Progenitor cell of endocrine pancreas (in vitro differentiated cells): ENCODE measurements at places on chromosomes 3 and 15.
A peak's percentile ranks its signal among the peaks of the same experiment; 100 is the strongest.

DNA sequence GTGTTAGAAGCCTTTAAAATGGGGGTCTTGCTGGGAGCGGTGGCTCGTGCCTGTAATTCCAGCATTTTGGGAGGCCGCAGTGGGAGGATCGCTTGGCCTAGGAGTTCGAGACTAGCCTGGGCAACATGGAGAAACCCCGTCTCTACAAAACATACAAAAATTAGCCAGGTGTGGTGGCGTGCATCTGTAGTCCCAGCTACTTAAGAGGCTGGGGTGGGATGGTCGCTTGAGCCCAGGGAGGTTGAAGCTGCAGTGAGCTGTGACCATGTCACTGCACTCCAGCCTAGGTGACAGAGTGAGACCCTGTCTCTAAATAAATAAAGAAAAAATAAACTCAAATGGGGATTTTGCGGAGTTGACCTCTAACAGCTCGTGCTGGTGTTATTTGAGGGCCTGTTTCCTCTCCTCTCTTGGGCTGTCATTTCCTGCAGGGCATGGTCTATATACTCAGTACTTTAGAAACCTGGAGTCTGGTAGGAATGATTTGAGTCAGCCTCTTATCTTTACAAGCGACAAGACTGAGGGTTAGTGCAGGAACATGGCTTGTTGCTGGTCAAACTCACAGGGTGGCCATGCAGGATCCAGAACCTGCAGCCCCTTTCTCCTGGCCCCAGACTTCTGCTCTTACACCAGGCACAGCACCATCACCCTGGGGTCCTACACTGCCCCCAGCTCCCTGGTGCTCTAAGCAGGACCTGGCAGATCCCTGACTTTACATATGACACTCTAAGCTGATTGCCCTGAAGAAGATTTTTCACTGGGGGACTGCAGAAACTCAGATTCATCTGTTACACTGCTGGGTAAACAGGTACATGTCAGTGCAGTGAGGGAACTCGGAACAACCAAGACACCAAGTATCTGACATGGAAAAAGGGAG lies 15.1 kb downstream of the EHD4 start:
- no peak for DNase-seq

DNA sequence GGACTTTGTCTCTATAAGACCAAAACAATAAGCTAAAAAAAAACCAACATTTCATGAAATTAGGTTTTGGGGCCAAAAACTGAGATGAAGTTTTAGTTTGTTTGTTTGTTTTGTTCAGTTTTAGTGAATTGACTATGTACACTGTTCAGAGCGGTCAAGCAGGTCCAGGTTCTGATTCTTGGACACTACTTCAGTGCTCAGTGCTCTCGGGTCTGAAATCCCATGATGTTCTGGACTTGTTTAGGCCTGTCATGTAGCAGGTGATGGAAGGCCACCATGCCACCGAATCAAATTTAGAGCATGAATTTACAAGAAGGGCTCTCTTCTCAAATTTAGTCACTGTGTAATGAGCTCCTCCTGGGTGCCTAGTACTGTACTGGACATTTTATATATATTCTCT lies 45.5 kb downstream of the COL8A1 start:
- DNase-seq: no peak

DNA sequence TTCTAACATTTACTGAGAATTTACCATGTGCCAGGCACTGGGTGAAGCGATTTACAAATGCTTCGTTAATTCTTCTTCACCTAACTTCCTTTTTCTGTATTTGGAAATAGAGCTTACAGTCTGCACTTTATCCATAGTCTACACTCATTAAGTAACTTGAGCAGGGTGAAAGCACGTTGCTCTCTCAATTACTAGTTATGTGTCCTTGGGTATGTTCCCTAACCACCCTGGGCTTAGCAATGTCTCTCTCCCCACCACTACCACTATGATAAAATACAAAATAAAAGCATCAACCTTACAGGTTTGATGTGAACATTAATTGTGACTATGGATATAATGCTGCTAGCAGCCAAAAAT lies 172.9 kb upstream of the SLC2A2 start:
- no peak for DNase-seq

- DNase-seq: no peak
Measured at GRCh38 chr3:71495708-71496472, 87.6 kb downstream of the FOXP1 start.

DNA sequence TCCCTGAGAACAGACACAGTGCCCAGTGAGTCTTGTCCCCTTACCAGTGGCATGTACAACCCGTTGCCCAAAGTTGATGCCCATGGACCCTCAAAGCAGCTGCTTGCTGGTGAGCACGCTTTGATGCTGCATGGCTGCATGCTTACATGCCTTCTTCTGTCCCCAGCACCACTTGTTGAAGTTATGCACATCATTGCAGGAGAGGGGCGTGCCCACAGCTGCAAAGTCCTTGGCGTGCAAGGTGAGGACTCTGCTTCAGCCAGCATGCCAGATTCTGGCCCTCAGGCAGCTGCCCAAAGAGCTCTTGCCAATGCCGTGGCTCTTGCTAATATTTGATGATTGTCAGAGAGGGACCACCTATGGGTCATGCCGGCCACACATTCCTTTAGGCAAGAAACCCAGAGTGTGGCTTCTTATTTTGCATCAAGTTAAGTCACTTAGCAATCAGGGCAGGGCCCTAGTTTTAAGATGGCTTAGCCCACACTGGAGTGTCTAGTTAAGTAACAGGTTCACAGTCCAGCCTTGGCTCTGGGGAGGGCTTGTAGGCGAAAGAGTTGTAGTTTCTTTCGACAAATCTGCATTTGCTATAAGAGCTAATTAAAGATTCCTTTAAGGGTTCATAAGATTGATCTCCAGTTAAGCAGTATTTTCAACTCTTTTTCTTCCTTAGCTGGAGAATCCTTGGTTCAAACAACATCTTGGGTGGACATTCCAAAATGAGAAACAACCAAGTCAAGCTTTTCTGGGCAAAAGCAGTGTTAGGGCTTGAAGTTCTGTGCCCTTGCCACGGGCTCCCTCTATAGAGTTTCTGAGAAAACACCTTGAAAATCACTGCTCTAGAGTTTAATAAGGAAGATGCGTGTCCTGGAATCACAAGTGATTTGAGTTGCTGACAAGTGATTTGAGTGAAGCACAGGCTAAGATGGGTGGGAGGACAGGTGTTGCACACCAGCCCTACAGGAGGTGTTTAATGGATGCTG lies 128.6 kb downstream of the SLCO3A1 start:
- DNase-seq: no peak

DNA sequence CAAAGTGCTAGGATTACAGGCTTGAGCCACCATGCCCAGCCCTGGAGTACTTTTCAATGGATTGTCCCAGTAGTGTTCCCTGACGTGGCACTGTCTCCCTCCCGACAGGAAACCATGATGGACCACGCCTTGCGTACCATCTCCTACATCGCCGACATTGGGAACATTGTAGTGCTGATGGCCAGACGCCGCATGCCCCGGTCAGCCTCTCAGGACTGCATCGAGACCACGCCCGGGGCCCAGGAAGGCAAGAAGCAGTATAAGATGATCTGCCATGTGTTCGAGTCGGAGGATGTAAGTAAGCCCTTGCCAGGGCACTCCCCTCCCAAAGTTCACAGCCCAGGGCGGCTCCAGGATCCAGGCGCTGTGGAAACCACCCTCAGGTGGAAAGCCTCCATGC lies 168.1 kb downstream of the NSMCE3 start:
- no peak for DNase-seq

- DNase-seq: no peak
Measured at GRCh38 chr15:64009798-64010261, 36.5 kb downstream of the DAPK2 start.

GRCh38 chr15:67564021-67564967 lies 21.8 kb downstream of the MAP2K5 start:
- DNase-seq: no peak

- DNase-seq: no peak
Measured at GRCh38 chr3:58238830-58239229, 1.2 kb downstream of the ABHD6 start.

DNA sequence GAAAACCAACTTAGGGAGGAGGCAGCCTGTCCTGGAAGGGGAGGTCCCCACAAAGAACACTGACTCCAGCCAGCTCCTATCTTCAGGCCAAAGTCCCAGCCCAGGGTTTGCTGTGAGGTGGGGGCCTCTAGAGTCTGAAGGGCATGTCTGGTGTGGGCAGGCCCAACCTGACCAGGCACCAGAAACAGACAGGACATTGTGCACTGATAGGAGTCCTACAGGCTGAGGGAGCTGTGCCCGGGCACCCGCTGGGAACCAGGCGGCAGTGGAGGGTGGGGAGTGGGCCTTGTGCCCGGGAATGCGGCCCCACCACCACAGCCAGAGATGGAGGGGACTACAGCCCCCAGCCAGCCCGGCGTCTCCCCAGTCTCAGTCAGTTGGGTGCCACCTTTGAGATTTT lies 161.4 kb downstream of the WNT7A start:
- DNase-seq: peak; percentile 5

- no peak for DNase-seq
Measured at GRCh38 chr3:110881069-110881468, 190.5 kb upstream of the NECTIN3 start.

- DNase-seq: no peak
Measured at GRCh38 chr3:28940530-28940929, 340.3 kb upstream of the RBMS3 start.

- DNase-seq: no peak
Measured at GRCh38 chr3:140403608-140404007, 274.3 kb upstream of the TRIM42 start.

DNA sequence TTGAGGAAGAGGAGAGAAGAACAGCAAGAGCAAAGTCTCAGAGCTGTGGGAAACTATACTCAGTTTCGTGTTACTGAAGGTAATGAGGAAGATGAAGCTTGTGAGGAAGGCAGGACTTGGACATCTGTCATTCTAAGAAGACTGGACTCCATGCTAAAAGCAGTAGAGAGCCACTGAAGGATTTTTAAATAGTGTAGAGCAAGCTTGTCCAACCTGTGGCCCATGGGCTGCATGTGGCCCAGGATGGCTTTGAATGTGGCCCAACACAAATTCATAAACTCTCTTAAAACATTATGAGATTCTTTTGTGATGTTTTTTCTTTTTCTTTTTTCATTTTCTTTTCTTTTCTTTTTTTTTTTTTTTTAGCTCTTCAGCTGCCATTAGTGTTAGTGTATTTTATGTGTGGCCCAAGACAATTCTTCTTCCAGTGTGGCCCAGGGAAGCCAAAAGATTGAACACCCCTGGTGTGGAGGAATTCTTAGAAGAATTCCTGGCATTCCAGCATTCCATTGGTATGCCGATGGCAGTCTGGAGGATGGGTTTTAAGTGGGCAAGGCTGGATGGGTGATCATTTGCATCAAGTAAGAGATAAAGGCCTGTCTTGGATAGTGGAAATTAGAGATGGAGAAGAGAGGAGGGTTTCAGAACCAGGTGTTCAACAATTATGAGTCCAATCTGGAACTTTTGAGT lies 6.9 kb upstream of the NFKBIZ start:
- no peak for DNase-seq

- no peak for DNase-seq
Measured at GRCh38 chr3:100650651-100651619, 41.5 kb downstream of the ADGRG7 start.

DNA sequence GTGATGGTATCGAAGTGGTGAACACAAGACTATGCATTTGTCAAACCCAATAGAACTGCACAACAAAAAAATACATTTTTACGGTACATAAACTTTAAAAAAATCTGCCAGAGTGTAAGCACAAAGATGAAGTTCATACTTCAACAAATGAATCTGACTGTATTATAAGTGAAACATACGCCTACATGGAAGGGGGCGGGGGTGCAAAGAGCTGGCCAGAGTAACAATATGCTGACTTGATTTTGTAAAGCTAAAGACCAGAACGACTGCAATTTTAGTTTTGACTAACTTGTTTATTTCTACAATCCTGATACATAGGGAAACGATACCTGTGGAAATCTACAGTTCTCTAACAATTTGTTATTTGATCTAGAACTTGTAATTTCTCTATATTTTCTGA lies 426.0 kb downstream of the GABRG3 start:
- no peak for DNase-seq

GRCh38 chr3:196203846-196204245 lies 7.4 kb downstream of the ZDHHC19 start:
- no peak for DNase-seq

DNA sequence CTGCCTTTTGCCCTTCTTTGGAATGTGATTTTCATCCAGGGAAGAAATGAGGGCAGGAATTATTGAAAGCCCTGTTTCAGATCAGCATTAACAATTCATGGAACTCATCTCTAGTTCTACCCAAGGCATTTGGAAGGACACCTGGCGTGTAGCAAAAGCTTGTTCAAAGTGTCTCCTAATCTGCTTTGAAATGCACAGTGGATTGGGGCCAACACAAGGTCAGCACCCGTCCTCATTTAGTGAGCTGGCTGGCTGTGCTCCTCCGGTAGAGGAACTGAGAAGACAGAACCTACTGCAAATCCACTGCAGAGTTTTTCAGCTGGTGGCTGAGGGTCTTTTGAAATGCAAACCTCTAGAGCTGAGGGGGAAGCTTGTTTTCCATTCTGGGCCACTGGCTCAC lies 141.6 kb upstream of the STT3B start:
- no peak for DNase-seq

DNA sequence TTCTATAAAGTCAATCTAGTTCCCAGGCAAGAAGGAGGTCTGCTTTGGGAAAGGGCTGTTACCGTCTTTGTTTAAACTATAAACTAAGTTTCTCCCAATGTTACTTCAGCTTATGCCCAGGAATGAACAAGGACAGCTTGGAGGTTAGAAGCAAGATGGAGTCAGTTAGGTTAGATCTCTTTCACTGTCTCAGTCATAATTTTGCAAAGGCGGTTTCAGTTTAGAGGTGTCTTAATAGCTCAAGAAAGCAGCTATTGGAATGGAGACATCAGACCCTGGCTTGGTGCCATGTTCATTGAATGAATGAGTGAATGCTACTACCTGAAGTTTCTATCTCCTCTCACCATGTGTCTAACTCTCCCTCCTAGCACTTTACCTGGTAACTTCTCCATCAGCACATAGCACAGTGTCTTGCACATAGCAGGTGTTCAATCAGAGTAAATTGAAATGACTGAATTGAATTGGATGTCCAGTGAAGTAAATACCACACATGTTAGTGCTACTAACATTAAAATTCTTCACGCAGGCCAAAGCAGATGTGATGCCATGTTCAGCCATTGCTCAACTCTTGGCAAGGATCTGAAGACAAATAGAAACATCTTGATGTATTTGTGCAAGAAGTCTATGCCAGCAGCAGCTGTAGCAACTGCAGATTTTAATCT lies 28.2 kb downstream of the CLEC3B start:
- no peak for DNase-seq

DNA sequence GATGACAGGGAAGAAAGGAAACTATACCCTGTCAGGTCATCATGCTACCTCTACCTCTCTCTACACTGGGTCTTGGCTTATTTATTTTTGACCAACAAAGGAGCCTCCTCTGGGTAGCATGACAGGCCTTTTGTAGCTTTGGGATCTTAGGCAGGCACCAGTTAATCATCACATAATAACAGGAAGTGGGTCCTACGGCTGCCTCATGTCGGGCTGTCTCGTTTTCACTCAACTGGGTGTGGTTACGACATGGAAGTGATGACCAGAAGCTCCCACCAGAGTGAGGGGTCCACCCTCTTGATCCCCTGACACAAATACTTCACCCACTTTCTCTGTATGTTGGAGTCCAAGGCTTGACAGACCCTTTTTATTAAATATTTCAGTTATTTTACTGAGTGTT lies 105.3 kb downstream of the CD47 start:
- no peak for DNase-seq

GRCh38 chr3:45790596-45790995 lies 5.7 kb downstream of the SLC6A20 start:
- DNase-seq: no peak

- DNase-seq: no peak
Measured at GRCh38 chr3:179166561-179167201, 18.5 kb downstream of the PIK3CA start.

GRCh38 chr3:161977063-161977462 lies 480.5 kb downstream of the OTOL1 start:
- DNase-seq: no peak

- no peak for DNase-seq
Measured at GRCh38 chr15:31402511-31403056, 75.9 kb downstream of the KLF13 start.
